ENCODE measurements at places on chromosomes 1 and 21.

DNA sequence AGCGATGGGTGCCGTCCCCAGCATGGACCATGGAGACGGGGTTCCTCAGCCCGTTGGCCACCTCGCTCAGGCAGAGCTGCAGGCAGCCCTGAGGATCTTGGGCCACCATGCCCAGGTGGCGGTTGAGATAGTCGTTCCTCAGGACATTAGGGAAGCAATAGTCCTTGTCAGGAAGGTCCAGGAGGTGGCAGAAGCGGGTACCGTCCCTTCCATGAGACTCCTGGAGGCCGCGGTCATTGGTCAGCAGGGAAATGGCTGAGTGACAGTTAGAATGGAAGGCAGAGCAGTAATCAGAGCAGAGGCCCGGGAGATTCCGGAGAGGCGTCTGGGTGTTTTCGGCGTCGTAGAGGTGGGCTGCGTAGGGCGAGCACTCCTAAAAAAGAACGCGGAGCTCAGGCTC, 4.1 kb downstream of the HHIPL2 start:
- no peak for DNase-seq

- DNase-seq = no peak
Measured at GRCh38 chr1:115116512-115116911, 27.2 kb upstream of the TSPAN2 start.

- no peak for DNase-seq
Measured at GRCh38 chr21:35150562-35151226, 101.6 kb upstream of the RUNX1 start.

DNA sequence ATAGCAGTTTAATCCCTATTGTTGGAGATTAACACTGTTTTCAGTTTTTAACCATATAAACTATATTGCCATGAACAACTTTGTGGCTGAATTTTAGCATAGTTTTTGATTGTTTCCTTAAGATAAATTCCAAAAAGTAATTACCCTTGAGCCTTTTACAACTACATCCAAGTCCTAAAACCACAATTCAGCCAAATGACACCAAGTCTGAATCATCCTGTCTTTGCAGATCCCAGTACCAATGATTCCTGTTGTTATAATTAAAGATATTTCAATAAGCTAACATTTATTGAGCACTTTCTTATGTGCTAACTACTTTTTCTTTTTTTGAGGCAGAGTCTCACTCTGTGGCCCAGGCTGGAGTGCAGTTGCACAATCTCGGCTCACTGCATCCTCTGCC, 35.6 kb downstream of the IL23R start:
- DNase-seq = no peak

GRCh38 chr1:80657044-80657643, 1143.6 kb upstream of the ADGRL2 start:
- no peak for DNase-seq

DNA sequence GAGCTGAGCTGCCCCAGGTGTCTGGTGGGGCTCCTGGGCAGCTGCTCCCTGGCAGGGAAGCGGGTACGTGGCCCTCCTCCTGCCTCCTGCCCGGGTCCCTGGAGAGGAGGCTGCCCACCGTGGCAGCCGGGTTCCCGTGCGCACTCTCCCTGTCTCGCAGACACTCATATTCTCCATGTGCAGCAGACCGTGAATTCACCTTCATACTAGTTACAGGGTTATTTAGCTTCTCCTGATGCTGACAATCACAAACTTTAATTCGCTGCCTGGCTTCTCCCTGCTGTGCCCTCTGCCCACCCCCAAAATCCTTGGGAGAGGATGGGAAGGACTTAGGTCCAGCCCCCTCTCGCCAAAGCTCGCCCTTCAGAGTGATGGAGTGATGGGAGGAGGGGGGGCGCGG, 95.3 kb downstream of the CASZ1 start:
- DNase-seq = no peak

DNA sequence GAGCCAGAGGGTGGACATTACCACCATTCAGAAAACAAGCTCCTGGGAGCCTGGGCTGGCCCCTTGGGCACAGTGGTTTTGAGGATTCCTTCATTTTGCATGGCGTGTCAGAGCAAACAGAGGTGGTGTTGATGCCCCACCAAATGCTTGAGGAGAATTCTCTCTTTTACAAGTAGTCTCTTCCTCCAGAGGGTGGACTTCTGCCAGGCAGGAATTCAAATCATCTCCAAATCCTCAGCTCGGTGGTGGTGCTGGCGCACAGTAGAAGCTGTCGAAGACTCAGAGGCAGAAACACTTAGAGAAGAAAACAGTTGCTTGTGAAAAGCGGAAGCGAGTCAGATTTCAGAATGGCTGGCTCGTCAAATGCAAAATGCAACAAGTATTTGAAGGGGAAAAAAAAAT, 3.4 kb upstream of the CHI3L1 start:
- DNase-seq = no peak

- no peak for DNase-seq
Measured at GRCh38 chr1:50995651-50996050, 25.6 kb downstream of the CDKN2C start.

DNA sequence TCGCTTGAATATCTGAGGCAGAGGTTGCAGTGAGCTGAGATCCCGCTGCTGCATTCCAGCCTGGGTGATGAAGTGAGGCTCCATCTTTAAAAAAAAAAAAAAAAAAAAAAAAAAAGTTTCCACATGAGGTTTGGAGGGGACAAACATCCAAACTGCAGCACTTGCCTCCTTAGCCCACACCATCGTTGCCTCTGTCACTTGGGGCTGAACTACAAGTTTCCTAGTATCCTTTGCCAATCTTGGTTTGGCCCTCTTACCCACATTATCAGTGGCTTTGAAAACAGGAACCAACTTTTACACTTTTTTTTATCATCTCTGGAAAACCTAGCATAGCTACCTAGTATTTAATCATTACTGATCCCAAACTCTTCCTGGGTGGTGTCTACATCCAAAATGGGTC, 59.2 kb downstream of the CLSTN1 start:
- no peak for DNase-seq

DNA sequence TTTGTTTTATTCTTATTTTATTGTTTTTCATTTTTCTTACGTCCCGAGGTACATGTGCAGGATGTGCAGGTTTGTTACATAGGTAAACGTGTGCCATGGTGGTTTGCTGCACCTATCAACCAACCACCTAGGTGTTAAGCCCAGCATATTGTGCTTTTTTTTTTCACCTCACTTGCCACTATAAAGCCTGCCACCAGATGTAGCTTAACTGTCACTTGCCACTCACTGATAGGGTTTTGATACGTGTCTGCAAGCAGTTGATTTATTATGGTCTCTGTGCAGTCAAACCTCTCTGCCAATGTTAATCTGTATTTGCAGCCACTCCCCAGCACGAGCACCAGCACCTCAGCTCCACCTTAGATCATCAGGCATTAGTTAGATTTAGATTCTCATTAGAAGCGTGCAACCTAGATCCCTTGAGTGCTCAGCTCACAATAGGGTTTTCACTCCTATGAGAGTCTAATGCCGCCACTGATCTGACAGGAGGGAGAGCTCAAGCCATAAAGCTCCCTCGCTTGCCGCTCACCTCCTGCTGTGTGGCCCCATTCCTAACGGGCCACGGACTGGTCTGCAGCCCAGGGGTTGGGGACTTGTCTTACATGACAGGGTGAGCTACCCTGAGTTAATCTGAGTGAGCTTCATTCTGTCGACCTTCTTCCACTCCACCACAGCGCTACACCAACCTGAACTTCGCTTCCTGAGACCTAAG, 17.9 kb upstream of the ABCG1 start:
- no peak for DNase-seq

DNA sequence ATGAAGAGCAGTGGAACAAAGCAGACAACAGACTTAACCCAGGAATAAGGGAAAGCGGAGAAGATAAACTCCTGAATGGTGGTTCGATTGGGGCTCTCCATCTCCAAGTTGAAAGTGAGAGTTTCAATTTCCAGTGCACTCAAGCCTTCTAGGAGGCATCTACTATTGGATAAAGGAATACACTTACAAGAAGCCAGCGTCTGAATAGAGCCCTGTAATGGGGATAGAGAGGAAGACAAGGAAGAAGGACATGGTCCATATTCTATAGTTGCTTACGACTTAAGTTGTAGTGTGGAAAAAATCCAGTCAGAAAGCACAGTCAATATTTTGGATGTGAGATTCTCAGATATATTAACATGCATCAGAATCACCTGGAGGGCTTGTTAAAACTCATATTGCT, at the start of gene OR6K2:
TSS of gene OR6K2 (minus strand) at position 101 of the 400 bp plus-strand sequence. CDS start at position 101, 0 bp downstream.
- no peak for DNase-seq

DNA sequence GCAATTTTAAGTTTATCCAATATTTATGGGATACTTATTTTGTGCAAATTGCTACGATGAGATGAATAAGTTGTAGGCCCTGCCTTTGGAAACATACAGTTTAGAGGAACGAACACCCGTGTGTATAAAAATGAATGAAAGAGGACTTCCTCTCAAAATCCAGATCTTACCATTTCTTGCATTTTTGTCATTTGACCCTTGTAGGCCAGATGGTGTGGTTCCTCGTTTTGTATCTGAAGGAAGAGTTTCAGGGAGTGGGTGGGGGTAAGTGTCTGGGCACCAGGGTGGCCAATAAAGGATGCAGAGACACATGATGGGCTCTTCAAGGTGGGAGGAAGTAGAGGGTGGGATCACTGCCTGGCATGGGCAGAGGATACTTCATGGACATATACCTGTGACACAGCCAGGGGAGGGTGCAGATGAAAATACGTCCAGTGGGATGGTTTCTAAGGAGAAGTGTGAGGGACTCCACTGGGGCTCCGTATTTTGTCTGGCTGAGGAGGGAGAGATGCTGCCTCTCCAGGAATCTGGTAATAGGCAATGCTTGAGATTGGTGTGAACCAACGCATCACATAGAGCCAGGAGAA, 14.4 kb downstream of the MAPKAPK2 start:
- no peak for DNase-seq

All from activated CD8-positive, alpha-beta memory T cell treated with anti-CD3 and anti-CD28 coated beads for 4 hours (primary cell).